ENCODE measurements at places on chromosomes 1 and 21. TPM values are rescaled to one million over a fixed set of nuclear protein-coding genes. Genes with fewer than 3 reads are reported as not detected.

The DHRS3 gene
- 112 TPM for total RNA-seq

The RAB42 gene
- total RNA-seq, result not detected

- DNase-seq, result no peak
Measured at GRCh38 chr1:78339490-78339889, 151.3 kb upstream of the PTGFR start.

GRCh38 chr1:161389691-161390558, 22.2 kb upstream of the CFAP126 start:
- DNase-seq, result peak; percentile 100

- DNase-seq, result no peak
Measured at GRCh38 chr21:42568376-42568775, 54.7 kb downstream of the SLC37A1 start.

Data from lower leg skin (tissue), 4 donors.